ENCODE measurements at places on chromosomes 7 and 10.

DNA sequence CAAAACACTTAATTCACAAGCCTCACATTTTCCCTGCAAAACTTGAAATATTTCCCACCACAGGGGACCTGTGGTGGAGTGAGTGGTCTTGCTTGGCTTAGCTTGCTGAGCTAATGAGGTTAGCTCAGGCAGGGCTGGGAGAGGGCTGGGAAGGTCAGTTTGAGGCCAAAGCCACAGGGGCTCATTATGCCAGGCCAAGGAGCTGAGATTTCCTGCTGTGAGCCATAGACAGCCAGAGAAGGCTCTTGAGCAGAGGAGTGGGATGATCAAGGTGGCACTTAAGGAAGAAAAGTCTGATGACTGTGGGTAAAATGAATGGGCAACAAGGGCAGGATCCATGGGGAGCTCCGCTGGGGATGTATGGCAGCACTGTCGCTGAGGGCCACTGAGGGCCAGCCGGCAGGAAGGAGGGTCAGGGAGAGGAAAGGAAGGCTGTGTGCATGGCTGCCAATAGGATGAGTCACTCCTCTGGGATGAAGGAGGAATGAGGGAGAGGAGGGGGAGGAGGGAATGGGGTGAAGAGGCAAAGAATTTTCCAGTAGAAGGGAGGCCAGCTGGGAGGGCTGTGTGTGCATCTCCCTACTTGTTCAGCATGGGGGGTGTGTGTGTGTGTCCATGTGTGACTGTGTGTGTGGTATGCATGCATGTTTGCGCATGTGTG is 18.7 kb upstream of the ZNF488 start:
- DNase-seq, result peak; percentile 33

- no peak for DNase-seq
These were observed 275.8 kb downstream of the LRMDA start for GRCh38 chr10:75707080-75707840.

DNA sequence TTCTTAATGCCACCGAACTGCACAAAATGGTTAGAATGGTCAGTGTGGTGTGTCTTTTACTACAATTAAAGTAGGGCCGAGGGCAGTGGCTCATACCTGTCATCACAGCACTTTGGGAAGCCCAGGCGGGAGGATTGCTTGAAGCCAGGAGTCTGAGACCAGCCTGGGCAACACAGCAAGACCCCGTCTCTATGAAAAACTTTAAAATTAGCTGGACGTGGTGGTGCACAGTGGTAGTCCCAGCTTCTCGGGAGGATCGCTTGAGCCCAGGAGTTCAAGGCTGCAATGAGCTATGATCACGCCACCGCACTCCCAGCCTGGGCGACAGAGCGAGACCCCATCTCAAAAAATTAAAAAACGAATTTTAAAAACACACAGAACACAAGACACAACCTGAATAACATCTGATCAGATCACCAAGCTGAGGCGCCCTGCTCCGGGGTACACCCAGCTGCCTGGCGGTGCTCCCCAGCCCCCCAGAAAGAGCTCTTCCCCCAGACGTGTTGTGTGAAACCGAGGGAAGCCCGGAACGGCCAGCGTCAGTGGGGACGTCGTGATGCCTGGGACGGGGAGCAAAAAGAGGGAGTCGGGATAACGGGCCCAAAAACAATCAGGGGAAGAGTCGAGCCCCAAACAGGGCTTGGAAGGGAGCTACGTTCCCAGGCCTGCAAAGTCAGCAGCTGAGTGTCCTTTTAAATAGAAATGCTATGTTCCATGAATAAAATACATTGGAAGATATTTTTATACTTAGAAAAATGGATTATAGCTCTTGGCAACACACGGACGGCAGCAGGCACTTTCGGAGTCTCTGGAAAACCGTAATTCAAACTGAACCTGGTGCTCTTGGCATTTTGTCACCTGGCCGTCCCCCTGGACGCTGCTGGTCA is 80.7 kb upstream of the PDGFA start:
- no peak for DNase-seq

DNA sequence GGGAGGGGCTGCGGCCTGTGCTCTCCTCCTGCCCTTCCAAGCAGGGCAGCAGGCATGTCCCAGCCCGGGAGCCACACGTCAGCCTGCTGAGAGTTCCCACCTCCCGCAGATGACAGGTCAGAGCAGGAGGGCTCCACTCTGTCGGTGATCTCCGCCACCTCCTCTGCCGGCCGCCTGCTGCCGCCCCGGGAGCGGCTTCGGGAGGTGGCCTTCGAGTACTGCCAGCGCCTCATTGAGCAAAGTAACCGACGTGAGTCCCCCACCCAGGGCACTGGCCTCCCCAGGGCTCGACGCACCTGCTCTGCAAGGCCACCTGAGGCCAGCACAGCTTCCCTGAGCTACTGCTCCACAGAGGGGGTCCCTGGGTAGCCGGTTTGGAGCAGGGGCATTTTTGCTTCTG is 9.4 kb downstream of the AP5Z1 start:
- DNase-seq, result no peak

DNA sequence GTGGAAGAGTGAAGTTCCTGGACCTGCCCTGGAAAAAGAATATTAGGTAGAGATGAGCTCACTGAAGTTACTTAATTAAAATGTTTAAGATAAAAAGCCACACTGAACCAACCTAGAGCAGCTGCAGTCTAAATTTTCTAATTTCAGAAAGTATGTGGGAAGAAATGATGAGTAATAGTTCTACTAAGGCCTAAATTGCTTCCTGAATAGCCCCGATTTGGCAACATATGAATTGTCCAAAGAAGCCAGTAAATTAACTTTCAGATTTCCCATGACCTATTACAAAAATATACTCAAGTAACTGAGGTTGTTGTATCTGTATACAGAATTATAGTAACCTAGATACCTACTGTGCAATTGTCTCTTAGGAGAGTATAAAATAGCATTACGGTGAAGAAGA is 312.6 kb downstream of the IPMK start:
- peak; percentile 39 for DNase-seq

GRCh38 chr7:158492367-158492764 is 95.3 kb downstream of the PTPRN2 start:
- no peak for DNase-seq

DNA sequence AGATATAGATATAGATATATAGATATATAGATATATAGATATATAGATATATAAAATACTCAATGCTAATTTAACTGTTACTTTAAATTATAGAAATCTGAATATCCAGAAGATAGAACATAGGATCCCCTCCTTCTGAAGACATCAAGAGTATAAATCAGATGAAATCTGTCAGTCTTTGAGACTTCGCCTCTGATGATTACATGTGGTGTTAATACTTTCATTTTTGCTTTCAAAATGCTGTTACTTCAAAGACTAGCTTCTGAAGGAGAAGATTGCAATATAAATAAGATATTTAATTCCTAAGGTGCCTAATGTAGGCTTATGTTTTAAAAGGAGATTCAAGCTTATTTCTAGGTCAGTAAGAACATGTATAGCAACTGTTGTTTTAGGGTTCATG is 180.4 kb downstream of the TSPAN12 start:
- no peak for DNase-seq

- peak; percentile 91 for DNase-seq
These were observed 34.6 kb upstream of the MALRD1 start for GRCh38 chr10:19014034-19014433.

DNA sequence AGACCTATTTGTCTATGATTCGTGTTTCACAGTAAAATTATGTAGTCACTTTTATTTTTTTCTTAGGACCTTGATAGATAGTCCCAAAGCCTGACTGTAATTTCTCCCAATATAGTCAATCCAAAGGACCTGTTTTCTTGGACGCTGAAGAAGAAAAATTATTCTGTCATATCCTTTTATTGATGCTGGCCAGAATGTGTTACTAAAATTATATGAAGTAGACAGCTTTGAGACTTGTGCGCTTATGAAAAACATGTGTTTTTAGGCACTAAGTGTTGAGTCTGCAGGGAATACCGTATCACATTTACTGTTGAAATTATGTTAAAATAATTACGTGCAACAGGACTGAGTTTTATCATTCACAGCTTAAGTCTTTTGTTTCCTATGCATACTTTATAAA is 17.9 kb downstream of the TES start:
- DNase-seq, result no peak

GRCh38 chr7:32204361-32205018 is 134.3 kb upstream of the PDE1C start:
- peak; percentile 50 for DNase-seq

GRCh38 chr10:14545827-14546226 is 215.1 kb upstream of the FRMD4A start:
- DNase-seq, result no peak

GRCh38 chr10:31064348-31064747 is 32.7 kb upstream of the ZNF438 start:
- DNase-seq, result peak; percentile 90

GRCh38 chr10:128596906-128597305 is 470.7 kb upstream of the MKI67 start:
- no peak for DNase-seq

- peak; percentile 88 for DNase-seq
These were observed 149.5 kb downstream of the ARID5B start for GRCh38 chr10:62050893-62051433.

DNA sequence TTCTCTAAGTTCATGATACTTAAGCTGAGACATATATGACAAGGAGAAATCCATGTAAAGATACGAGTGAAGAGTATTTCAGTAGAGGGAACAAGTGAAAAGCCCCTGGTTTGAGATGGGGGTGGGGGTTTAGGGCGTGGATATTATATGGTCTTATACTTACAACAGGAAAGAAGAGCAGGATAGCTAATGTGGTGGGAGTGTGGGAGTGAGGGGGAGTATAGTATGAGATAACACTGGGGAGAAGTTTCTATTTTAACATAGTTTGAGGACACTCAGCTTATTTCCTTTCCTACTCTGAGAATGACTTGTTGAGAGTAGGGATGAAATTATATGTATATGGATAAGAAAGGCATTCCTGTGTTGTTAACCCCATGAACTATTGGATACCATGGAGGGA is 36.5 kb downstream of the MCU start:
- DNase-seq, result no peak

- DNase-seq, result no peak
These were observed 10.3 kb upstream of the KCNK18 start for GRCh38 chr10:117186832-117187615.

- DNase-seq, result no peak
These were observed 649 bp downstream of the DNA2 start for GRCh38 chr10:68471063-68471585.

GRCh38 chr10:87626422-87626892 is 33.2 kb upstream of the PAPSS2 start:
- DNase-seq, result no peak

GRCh38 chr10:58740620-58741369 is 228.1 kb downstream of the BICC1 start:
- no peak for DNase-seq

DNA sequence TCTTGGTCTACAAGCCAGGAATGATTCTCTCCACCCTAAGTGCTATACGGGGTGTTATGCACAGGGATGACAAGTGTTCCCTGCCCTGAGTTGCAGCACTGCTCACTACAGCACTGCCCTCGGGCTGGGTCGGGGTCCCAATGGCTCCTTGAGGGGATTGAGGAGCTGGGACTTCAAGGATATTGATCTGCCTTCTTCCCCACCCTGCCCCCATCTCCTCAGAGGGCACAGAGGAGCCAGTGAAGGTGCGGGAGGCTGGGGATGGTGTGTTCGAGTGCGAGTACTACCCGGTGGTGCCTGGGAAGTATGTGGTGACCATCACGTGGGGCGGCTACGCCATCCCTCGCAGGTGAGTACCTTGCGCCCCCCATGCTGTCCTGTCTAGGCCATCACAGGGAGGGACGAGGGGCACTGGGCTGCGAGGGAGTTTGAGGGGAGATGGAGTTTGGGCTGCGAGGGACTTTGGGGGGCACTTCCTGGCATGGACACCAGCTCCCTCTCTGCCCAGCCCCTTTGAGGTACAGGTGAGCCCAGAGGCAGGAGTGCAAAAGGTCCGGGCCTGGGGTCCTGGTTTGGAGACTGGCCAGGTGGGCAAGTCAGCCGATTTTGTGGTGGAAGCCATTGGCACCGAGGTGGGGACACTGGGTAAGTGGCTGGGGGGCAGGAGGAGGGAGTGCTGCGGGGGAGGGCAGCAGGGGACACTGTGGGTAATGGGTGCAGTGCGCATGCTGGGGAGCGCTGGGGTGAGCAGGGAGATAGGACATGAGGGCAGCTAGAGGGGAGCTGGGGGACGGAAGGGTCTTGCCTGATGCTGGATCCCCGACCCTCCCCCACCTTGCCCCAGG is 10.3 kb downstream of the FLNC start:
- no peak for DNase-seq

GRCh38 chr7:115260381-115260780 is 338.5 kb downstream of the MDFIC start:
- no peak for DNase-seq

- no peak for DNase-seq
These were observed 2.5 kb downstream of the SAP25 start for GRCh38 chr7:100570954-100571828.

DNA sequence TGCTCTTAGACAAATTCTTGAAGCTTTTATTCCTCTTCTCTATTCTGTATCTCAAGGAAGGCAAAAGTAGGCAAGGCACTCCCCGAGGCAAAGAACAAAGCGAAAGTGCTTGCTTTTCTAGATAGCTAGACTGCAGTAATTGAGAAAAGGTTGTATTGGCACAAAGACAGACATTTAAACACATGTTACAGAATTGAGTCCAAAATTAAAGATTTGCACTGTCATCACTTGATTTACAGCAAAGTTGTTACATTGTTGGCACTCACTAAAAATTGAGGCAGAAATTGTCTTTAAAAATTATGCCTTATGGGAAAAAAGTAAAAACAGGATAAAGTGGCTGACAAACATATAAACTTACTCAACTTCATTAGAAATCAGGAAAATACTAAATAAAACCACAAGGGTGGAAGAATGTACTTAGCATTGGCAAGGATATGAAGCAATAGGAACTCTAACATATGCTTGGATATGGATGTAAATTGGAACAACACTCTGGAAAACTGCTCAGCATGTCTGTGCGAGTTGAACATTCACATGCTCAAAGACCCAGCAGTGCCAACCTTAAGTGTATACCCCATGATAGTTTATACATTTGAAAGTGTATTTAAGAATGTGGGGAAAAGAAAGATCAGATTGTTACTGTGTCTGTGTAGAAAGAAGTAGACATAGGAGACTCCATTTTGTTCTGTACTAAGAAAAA is 491.3 kb downstream of the GLRX3 start:
- no peak for DNase-seq

GRCh38 chr10:116973371-116973905 is 31.5 kb downstream of the SHTN1 start:
- DNase-seq, result no peak

Data from skeletal muscle cell (primary cell).